ENCODE measurements at places on chromosomes 7 and 10.

- DNase-seq: no peak
Measured at GRCh38 chr7:54995610-54996363, 23.0 kb upstream of the EGFR start.

- DNase-seq: no peak
Measured at GRCh38 chr10:72375585-72375984, 20.9 kb upstream of the DNAJB12 start.

DNA sequence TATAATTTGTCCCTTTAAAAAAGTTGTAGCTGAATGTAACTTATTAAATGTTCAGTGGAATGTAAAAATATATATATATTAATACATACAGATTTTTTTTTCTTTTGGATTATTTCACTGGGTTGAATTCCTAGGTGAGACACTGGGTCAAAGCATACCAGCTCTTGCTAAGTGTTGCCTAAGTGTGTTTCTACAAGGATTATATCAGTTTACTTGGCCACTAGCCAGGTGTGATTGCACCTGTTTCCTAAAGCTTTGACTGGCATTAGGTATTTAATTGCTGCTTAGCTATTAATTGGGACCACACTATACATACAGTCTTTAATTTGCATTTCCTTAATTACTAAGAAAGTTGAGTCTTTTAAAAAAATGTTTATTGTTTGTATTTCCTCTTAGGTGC lies 5.5 kb upstream of the ELOVL3 start:
- DNase-seq: no peak

- no peak for DNase-seq
Measured at GRCh38 chr7:12642508-12642907, 44.9 kb upstream of the ARL4A start.

GRCh38 chr7:94436700-94437099 lies 42.0 kb downstream of the COL1A2 start:
- DNase-seq: no peak

DNA sequence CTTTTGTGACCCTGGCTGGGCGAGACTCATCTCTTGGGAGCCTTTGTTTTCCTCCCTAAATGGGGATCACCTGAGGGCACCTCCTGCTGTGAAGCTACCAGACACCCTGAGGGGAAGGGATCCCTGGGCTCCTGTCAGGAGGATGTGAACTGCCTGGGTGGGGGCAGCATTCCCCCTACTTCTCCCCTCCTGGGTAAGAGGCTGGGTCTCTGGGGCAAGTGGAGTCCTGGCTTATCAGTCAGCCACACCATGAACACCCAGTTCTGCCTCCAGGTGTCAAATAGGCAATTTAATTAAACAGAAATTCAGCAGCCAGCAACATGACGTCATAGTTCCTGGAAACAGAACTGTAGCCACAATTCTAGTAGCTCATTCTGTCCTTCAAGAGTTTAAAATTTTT lies 97.7 kb upstream of the RET start:
- DNase-seq: no peak

DNA sequence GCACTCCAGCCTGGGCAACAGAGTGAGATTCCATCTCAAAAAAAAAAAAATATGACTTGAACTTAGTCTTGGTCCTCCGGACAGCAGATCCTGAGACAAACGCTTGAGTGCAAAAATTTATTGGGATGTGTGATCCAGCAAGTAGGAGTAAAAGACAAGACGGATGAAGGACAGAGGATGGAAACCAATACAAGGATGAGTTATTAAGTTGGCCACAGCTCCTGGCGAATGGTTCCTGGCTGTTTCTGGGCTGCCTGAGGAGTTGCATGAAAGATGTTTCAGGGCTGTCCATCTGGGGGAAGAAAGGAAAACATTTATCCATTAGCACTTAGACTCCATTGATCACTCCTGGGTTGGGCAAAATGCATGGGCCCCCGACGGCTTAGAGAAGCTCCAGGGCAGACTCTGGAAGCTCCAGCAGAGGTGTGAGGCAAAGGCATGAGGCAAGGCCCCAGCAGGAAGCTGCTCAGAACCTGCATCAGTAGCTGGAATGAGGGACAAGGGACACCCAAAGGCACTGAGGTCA lies 98.3 kb upstream of the ZNF438 start:
- DNase-seq: no peak

DNA sequence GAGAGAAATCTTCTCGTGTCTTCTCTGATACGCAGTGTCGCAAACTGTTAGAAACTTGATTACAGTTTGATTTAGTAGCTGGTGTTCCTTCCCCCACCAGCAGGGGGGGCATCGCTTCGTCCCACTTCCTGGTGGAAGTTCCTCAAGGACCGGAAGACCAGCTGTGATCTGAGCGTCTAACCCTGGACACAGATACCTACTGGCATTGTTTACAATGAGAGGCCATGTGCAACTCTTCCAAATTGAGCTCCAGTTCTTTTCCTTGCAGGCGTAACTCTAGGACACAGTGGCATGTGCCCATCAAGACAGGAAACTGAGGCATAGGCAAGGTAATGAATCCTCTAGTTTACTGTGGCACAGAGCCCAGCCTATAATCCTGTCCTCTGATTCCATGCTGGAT lies 219.0 kb downstream of the CCDC3 start:
- no peak for DNase-seq

DNA sequence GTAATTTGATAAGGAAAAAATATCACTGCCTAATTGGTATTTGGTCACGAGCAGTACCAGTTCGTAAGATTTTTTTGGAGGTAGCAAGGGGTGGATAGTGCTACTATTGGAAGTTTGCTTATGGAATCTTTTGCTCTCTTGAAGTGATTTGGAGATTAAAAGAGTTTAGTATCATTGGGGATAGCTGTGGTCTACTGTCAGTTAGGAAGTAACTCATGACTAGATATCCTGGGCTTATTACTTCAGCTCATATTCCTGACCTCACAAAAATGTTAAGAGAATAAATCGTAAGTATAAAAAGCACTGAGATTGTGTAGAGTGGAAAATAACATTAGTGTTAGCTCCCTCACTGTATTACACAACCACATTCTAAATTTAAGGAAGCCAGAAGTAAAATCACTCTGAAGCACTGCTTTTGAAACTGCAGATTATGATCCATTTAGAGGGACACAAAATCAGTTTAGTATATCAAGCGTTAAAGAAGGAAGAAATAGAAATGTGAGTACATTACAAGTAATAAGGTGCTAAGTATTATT lies 22.6 kb downstream of the SGPL1 start:
- no peak for DNase-seq

GRCh38 chr7:99504281-99504602 lies 220 bp upstream of the ZKSCAN5 start:
- no peak for DNase-seq

DNA sequence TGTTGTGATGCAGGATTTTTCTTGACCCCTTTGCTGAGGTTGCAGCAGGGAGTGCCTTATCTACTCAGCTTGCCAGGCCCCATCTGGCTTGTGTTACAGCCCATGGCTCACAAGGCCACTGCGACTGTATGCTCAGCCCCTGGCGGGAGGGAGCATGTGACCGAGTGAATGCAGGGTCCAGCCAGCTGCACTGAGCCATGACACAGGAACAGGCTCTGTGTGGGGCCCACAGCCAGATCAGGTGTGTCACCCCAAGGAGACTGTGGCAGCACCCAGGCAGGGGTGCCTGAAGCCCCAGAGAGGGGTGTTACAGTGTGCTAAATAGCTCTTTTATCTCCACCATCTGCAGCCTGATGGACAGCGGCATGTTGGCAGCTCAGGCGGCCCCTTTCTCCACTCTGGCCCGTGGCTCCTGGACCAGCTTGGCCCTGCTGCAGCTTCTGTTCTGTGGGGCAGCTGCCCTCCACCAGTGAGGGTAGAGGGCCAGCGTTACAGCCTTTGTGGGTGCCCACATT lies 2.6 kb upstream of the PCBD1 start:
- peak; percentile 45 for DNase-seq

DNA sequence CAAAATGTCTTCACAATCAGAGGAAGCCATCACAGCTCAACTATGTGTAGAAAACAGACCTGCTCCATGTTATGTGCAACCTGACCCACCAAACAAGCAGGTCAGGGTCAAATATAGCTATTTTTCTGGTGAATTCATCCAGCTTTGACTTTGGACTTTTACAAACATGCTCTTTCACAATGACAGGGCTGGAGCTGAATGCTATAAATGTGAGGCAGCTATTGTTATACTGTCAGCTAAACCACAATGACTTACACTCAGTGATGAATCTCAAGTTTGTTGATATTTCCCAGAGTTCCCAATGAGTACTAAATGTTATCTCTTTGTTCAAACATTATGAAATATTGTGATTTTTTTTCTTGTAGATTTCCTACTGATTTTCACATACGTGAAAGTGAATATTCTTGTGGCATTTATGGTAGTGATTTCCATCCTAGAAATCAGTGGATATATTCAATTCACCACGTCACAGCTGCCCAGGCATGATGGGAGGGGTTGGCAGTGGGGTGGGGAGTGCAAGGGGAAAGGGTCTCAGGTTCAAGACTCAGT lies 2.5 kb upstream of the ITIH2 start:
- DNase-seq: no peak

- DNase-seq: no peak
Measured at GRCh38 chr7:16616542-16616941, 29.0 kb downstream of the ANKMY2 start.

GRCh38 chr10:13717571-13717935 lies 130.8 kb downstream of the PRPF18 start:
- DNase-seq: no peak

DNA sequence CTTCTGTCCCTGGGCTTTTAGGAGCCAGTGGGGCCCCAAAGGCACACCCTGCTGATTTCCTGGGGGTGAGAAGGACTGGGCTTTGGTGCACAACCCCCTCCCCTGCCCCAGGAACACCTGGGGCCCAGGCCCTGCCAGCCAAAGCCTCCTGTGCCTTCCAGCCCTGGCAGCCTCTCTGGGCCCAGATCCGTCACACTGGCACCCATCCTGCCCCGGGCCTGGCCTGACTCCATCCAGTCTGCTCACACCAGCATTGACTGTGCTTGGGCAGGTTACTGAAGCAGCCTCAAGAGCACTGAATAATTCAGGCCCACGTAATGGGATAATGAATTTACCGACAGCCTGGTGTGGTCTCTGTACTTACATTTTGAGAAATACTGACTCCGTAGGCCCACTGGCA lies 12.0 kb upstream of the COMTD1 start:
- no peak for DNase-seq

GRCh38 chr10:18325889-18326531 lies 185.8 kb downstream of the CACNB2 start:
- no peak for DNase-seq

DNA sequence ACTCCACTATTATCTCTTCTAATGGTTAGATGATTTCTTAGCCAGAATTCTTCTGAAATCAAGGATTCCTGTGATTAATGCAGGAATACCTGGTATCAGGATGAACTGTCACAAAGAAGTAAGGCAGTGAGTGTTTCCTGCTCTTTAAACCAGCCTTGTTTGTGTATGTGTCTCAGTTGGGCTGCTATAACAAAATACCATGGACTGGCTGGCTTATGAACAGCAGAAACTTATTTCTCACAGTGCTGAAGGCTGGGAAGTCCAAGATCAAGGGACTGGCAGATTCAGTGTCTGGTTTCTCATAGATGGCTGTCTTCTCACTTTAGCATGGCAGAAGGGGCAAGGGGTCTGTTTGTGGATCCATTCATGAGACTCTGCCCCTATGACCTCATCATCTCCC lies 42.7 kb downstream of the LRMDA start:
- no peak for DNase-seq

GRCh38 chr10:122326385-122326784 lies 48.1 kb upstream of the PLEKHA1 start:
- no peak for DNase-seq

GRCh38 chr10:101967119-101967518 lies 88.9 kb downstream of the ARMH3 start:
- no peak for DNase-seq

DNA sequence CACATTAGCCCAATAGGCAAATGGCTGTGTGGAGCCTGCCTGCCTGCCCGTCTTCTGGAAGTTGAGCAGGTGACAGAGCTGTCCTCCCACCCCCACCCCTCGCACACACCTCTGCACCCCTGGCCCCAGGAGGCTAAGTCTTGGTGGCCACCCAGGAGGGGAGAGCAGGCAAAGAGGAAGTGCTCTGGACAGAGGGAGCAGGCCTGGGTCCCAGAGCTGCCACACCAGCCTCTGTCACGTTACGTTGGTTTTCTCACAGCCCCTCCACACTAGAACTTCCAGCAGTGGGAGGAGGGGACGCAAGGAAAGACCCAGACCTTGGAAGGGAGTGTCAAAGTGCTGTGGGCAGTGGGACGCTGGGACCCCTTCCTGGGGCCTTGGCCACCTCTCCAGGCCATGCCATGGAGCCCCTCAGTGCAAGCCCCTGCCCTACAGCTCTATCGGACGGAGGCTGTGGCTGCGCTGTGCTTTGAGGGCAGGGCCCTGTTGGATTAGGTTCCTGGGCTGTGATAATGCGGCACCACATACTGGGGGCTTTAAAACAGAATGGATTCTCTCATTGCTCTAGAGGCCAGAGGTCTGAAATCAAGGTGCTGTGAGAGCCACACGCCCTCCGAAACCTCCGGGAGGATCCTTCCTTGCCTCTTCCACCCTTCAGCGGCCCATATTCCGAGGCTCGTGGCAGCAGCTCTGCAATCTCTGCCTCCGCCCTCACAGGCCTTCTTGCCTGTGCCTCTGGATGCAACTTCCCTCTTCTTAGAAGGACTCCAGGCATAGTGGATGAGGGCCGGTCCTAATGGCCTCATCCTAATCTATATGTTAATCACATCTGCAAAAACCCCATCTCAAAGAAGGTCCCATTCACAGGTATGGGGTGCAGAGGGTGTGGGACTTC lies 9.9 kb downstream of the PRKAG2 start:
- DNase-seq: no peak

- DNase-seq: no peak
Measured at GRCh38 chr7:2708041-2708440, 20.0 kb downstream of the AMZ1 start.

DNA sequence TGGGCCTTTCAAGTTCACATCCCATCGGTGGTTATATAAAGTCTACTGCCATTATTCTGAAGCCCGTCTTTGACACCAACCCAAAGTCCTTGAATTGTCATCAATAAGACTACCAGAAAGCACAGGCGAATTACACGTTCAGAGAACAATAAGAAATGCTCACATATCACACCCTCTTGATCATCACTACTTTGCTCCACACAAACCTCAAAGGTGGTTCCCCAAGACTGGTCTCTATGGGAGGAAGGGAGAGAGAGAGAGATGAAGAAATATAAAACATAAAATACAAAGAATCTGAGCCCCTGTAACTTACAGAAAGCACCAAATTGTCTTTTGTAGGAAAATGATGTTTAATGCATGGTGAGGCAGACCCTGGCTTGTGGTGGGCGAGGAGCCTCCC lies 4.4 kb downstream of the HIPK2 start:
- no peak for DNase-seq

DNA sequence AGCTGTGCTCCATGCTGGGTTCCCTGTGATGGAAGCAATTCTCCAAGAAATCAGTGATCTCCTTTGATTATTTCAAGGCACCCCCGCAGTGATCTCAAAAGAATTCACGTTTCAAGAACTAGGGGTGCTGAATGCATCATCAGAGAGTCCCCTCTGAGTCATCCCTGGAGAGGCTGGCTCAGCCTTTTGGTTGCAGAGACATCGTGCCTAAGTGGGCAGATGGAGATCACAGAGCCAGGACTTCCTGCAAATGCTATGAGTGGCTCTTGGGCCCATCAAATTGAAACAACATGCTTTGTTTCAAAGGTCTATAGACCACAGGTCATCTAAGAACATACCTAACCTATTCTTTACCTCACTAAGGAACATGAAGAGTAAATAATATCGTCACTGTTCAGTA lies 41.5 kb upstream of the PLEKHA1 start:
- no peak for DNase-seq

GRCh38 chr10:43353495-43354329 lies 17.7 kb upstream of the FXYD4 start:
- DNase-seq: no peak

GRCh38 chr7:66050990-66051448 lies 24.6 kb upstream of the ASL start:
- peak; percentile 76 for DNase-seq
